ENCODE measurements at places on chromosomes 11 and 22. TPM values are rescaled to one million over a fixed set of nuclear protein-coding genes. Genes with fewer than 3 reads are reported as not detected.
A peak's percentile ranks its signal among the peaks of the same experiment; 100 is the strongest.

The PKP3 gene
- 45.7 TPM for total RNA-seq

The MUC5B gene
- total RNA-seq, result not detected

The FLRT1 gene
- not detected for total RNA-seq

The EXT2 gene
- total RNA-seq, result 49.3 TPM

The BIRC3 gene
- total RNA-seq, result 0.09 TPM

The OR52N4 gene
- total RNA-seq, result not detected

- DNase-seq, result no peak
Measured at GRCh38 chr11:65291613-65292012, 23.1 kb upstream of the CDC42EP2 start.

- no peak for DNase-seq
Measured at GRCh38 chr11:92540096-92540495, 315.5 kb downstream of the FAT3 start.

DNA sequence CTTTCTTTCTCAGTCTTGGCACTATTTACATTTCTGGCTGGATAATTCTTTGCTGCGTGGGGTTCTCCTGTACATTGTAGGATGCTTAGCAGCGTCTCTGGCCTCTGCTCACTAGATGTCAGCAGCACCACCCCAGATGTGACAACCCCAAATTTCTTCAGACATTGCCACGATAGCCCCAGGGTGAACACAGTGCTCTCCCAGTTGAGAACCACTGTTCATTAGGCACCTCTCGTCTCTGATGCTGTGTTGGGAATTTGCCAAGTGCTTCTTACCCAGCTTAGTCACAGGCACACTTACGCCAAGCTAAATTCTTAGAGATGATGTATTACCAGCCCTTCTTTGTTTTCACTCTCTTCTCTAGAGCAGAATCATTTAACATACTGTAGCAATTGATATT, 9.4 kb downstream of the TRIM6 start:
- DNase-seq, result no peak

DNA sequence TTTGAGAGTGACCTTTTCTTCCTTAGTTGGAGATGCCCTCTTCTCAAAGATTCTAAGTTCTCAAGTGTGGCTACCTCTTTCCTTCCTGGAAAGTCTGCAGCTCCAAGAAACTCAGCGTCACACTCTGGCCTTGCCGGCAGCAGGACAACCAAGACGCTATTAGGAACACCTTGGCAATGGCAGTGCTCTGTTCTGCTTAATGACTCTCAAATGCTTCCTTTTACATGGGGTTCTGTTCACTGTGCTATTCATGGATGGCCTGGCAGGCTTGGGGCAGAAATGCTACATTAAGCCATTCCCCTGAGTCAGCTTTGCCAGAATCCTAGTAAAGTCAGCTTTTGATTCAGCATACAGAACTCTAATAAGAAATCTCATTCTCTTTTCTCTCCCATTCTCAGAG, 25.9 kb downstream of the LARGE2 start:
- DNase-seq, result no peak

GRCh38 chr11:44382118-44382517, 72.2 kb upstream of the ALX4 start:
- no peak for DNase-seq

- DNase-seq, result no peak
Measured at GRCh38 chr11:123235656-123236261, 40.7 kb upstream of the CLMP start.

GRCh38 chr11:75524665-75525432, 892 bp downstream of the GDPD5 start:
- peak; percentile 76 for DNase-seq

DNA sequence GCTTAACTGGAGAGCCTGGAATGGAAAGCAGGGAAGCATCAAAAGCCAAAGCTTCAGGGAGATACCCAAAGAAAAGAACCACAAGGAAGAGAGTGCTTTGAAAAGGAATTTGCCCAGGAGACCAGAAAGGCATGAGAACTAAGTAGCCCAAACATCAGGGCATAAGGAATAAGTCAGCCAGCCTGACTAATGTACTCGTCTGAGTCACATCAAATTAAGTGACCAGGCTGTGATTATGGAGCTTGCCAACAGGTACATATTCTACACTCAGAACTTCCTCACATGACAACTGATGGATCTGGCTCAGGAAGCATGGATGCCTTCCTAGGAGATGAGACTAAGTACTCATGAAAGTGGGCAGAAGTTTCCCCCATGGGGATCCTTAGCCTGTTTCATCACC, 366.7 kb downstream of the BUD13 start:
- DNase-seq, result no peak

- DNase-seq, result no peak
Measured at GRCh38 chr11:86499723-86500129, 125.0 kb downstream of the CCDC81 start.

GRCh38 chr22:28909375-28909774, 26.0 kb downstream of the ZNRF3 start:
- DNase-seq, result no peak

DNA sequence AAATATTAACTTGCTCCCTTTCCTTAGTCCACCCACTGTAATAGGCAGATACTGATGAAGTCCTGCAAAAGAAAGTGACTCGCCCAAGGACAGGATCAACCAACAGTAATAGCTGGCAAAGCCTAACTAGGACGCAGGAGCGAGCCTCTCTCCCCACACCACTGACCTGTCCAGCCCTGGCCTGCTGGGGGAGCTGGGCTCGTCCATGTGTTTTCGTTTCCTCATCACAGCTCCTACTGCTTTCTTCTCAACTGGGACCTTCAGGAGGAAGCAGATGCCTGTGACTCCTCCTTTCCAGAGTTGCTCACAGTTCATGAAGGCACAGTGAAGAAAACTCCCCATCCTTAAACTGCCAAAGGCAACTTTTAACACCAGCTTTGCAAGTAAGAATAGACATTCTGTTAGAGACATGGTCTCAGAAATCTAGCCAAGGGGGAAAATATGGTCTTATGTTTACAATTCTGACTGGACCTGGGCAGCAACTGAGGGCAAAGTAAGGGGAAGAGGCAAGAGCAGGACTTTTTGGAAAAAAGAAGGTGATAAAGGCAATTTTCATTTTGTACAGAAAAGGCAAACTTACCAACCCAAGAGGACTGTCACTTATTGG, 11.6 kb upstream of the GPHA2 start:
- peak; percentile 45 for DNase-seq

- no peak for DNase-seq
Measured at GRCh38 chr11:107043242-107044006, 25.1 kb upstream of the GUCY1A2 start.

- no peak for DNase-seq
Measured at GRCh38 chr22:29593923-29594322, 9.5 kb upstream of the NF2 start.

DNA sequence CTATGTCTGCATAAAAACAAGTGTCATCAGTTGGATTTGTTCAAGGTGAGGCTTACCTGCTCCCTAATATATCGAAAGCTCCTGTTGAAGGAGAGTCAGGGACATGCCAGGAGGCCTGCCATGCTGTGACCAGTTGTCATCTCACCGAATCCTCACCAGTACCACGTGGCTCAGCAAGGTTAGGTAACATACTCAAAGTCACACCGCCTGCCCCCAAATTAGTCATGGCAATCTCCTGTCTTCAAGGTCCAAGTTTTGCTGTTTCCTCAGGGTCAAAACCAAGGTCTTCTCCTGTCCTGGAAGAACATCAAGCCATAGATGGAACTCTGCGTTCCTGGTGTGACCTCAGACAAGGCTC, 67.8 kb downstream of the IGLL1 start:
- DNase-seq, result no peak

DNA sequence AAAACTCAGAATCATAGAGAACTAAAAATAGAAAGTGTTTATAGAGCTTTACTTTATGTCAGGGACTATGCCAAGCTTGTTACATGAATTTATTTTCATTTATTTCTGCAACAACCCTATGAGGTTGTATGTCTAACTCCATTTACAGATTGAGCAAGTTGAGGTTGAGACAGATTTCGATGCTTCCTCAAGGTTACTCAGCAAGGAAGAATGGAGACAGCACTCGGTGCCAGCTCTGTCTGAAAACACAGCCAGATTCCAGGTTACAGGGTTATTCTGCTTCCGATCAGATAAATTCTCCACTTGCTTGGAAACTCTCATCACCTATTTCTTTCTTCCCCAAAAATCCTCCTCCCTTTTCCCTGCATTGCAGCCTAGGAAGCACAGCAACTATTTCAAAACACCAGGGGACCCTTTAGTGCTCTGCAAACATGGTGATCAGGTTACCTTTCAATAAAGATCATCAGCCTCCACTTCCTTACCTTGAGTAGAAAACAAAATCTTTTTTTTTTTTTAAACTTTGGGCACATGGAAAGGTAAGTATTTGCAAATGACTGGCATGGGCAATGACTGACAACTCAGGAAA, 7.0 kb downstream of the MMP3 start:
- no peak for DNase-seq

DNA sequence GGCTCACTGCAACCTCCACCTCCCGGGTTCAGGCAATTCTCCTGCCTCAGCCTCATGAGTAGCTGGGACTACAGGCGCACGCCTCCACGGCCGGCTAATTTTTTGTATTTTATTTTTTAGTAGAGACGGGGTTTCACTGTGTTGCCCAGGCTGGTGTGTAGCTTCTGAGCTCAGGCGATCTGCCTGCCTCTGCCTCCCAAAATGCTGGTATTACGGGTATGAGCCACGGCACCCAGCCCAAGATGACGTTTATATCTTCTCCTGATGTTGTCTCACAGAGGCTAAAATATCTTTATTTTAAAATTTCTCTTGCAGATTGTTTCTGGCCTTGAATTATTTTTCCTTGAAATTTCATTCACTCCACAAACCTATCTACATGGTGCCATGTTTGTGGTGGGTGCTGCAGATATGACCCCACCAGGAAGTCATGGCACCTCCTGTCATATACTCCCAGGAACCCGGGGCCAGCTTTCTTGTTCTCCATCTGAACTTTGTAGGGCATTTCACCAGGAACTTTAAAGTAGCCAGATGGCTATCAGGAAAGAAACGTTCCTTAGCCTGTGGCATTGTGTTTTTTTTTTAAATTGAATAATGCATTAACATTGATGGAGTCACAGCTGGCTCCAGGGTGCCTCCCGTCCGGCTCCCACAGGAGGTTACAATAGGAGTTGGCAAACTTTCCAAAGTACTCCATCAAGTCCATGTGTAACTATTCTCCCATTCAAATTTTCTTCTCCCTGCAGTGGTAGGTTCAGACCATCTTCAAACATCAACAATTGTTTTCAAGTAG, 42.0 kb upstream of the LIPT2 start:
- no peak for DNase-seq
